ENCODE measurements at places on chromosomes 3 and 15. TPM values are rescaled to one million over a fixed set of nuclear protein-coding genes. Genes with fewer than 3 reads are reported as not detected.

DNA sequence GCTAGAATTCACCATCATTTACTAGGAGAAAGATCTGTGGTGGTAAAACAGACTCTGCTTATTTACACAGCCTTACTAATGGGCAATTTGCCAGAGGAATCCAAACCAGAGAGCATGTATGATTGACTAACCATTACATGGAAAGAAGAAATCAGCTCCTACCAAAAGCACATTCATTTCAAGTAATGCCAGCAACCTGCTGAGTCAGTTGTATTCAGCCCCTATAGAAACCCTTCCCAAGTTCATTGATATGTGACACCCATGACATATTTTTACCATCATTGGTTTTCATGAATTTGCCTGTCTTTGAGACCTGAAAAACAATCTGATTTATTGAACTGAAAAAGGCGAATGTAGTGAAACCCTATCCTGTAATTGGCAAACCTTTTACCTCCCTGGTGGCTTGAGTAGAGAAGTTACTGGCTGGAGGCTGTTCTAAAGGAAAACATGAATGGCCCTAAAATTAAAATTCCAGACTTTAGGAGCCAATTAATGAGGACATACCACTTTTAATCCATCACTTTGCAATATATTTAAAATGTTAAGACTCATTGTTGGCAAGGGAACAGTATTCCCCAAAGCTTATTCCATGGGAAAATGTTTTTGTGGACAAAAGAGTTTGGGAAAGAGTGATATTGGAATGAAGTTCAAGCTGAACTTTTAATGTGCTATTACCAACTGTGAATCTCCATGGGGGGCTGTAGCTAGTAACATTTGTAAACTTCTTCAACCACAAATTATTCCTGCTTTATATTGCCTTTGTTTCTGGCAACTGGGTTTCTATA lies 542.9 kb downstream of the FHIT start:
- DNase-seq: no peak

Gene CCPG1
- total RNA-seq: 9.0 TPM

GRCh38 chr3:136067211-136067610 lies 101.7 kb downstream of the PPP2R3A start:
- DNase-seq: no peak

DNA sequence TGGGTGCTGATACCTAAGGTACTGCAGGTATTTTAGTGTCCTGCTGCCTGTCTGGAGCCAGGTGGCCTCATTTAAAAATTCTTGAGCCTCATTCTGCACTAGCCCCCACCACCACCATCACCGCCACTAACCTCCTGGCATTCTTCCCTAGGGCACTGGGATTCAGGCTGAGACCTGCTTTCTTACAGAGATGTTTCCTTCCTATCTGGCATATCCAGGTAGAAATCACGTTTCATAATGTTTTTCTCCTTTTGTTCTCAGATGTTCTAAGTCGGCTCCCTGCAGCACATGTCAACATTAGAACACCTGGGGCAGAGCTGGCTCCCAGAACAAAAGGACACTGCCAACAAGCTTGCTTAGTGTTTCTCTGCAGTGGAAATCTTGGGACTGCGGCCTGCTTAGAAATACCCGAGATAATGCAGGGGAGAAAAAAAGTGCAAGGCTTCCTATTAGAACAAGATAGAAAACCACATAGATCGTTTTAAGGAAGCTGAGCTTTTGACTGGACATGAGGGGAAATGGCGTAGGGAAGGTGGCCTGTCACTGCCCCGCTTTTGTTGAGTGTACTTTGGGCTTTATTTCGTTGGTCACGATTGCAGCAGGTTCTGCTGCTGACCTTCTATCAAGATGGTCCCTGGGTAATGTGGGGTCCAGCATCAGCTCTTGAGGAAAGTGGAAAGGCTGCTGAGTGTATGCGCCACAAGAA lies 59.6 kb upstream of the PPARG start:
- DNase-seq: no peak

GRCh38 chr3:114565216-114565615 lies 271.4 kb downstream of the TIGIT start:
- DNase-seq: no peak

GRCh38 chr3:60169755-60170154 lies 1081.5 kb downstream of the FHIT start:
- DNase-seq: no peak

DNA sequence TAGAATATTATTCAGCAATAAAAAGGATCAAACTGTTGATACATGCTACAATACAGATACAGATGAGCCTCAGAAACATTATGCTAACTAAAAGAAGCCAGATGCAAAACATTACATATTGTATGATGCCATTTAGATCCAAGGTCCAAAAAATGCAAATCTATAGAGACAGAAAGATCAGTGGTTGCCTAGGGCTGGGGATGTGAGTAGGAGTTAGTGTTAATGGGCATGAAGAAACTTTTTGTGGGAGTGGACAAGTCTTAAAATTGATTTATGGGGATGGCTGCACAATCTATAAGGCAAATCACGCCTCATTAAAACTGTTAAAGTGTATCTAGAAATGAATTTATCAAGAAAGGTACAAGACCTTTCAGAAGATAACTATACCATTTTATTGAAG lies 45.0 kb downstream of the EHHADH start:
- DNase-seq: no peak

GRCh38 chr15:27855137-27855536 lies 244.0 kb downstream of the OCA2 start:
- peak; percentile 19 for DNase-seq

- DNase-seq: peak; percentile 65
These were observed 25.9 kb upstream of the GOLGA8B start for GRCh38 chr15:34609102-34610057.

Data from activated CD4-positive, alpha-beta T cell treated with anti-CD3 and anti-CD28 coated beads, Interleukin-2, amount 10 ng/mL, durations not matched to agents 24 days and 14 days (primary cell).